Activated T-helper 17 cell treated with anti-CD3 and anti-CD28 coated beads, Interleukin-2, amount 50 U/mL, for 72 hours (primary cell): ENCODE measurements at places on chromosomes 2 and 18.

DNA sequence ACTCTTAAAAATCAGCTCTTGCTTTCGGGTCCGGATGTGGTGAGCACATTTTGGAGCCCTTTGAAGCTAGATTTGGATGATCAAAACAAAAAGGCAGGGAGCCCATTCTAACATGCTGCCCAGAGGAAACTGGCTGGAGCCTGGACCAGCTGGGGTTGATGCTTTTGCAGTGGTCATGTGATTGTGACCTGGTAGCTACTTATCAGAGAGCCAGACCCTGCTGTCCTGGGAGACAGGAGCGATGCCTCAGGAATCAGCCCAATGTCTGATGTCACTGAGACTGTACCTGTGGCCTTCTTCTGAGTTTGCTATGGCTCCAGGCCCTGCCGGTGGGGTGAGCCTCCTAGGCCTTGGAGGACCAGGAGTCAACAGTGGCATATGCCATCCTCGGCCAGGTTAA, 18.7 kb upstream of the SCLY start:
- no peaks in the 10 kb centered on the region for H3K27me3 ChIP-seq
- H3K4me1 ChIP-seq, result peaks cover 4% of the 10 kb centered on the region
- no peak for ATAC-seq
- H3K4me3 ChIP-seq, result no peak overlapping the region

- ATAC-seq, result no peak
- H3K4me3 ChIP-seq, result no peak overlapping the region
- no peaks in the 10 kb centered on the region for H3K4me1 ChIP-seq
- H3K27ac ChIP-seq, result no peak overlapping the region
- H3K36me3 ChIP-seq, result no peaks in the 10 kb centered on the region
These were observed 277.7 kb upstream of the MAP2 start for GRCh38 chr2:209145941-209146681.

DNA sequence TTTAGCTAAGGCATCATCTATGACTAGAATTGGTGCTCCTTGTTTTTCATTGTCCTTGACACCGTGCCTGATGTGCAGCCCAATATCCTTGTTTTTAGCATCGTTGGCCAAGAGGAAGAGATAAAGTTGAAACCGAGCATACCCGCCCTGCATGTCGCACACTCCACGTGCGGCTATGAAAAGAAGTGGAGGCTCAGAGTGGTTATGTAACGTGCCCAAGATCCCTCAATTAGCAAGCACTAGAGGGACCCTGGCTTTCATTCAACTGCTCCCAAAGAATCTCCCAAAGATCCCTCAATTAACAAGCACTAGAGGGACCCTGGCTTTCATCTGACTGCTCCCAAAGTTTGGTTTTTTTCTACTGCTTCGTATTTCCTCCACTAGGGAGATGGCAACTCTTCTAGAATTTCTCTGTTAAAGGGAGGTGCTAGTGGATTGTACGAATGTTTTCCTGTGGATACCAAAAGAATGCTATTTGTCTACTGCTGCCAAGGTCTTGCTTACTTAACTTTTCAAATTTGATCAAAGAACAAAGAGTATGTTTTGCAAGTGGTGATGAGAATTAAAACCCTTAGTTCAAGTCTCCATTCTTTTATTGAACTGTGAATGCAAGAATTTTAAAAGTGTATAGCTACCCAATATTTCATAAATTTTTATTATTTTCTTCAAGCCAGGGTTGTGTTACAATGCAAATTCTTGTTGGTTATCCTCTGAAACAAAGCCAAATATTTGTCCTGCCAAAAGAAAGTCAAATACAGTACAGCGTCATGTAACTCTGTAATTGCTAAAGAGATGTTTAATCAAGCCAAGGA, 92.1 kb downstream of the AOX1 start:
- no peak overlapping the region for H3K4me3 ChIP-seq
- H3K27me3 ChIP-seq, result peaks cover 6% of the 10 kb centered on the region
- H3K27ac ChIP-seq, result no peak overlapping the region
- ATAC-seq, result no peak

GRCh38 chr2:14676371-14676770, 43.9 kb downstream of the LRATD1 start:
- H3K4me1 ChIP-seq, result no peaks in the 10 kb centered on the region
- H3K27me3 ChIP-seq, result no peaks in the 10 kb centered on the region
- no peaks in the 10 kb centered on the region for H3K36me3 ChIP-seq
- no peak overlapping the region for H3K27ac ChIP-seq
- ATAC-seq, result no peak

DNA sequence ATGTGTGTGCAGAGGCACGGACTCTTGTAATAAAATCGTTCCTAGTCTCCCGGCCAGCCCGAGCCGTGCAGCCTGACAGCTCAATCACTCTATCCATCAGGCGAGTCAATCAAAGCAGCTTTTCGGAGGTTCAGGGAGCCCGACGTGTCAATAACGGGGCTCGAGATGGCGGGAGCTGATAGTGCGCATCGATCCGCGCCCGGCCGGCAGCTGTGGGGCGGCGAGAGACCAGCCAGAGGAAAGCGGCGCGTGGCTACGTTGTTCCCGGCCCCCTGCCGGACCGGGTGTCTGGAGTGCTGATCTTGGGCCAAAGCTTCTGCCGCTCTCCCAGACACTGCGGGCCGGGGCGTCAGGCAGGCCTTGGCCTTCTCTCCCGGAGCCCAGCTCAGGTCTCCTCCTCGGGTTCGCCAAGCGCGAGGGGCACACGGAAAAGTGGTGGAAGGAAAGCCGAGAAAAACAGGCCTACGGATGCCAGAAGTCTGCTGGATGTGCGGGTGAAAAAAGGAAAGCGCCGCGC, 2.4 kb downstream of the EN1 start:
- H3K4me1 ChIP-seq, result peaks cover 4% of the 10 kb centered on the region
- ATAC-seq, result no peak
- H3K27ac ChIP-seq, result no peak overlapping the region
- H3K36me3 ChIP-seq, result peaks cover 22% of the 10 kb centered on the region

DNA sequence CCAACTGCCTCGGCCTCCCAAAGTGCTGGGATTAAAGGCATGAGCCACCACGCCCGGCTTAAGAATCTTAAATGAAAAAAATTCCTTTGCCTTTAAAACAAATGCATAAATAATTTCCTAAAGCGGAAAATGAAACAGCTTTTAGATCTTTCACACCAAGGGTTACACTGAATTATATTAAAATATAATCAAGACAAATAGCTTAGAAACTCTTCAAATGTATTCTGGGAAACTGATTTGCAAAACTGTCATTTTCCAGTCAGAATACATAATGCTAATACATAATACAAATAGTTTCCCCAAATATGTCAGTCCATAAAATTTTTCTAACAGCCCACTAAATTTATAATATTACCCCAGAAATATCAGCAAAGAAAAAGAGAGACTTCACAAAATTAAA, 68.3 kb upstream of the PGAP1 start:
- H3K27me3 ChIP-seq, result no peaks in the 10 kb centered on the region
- H3K4me1 ChIP-seq, result peaks cover 17% of the 10 kb centered on the region
- peaks cover 99% of the 10 kb centered on the region for H3K36me3 ChIP-seq
- ATAC-seq, result no peak
- H3K27ac ChIP-seq, result peak overlapping the region; percentile 50
- H3K4me3 ChIP-seq, result no peak overlapping the region

DNA sequence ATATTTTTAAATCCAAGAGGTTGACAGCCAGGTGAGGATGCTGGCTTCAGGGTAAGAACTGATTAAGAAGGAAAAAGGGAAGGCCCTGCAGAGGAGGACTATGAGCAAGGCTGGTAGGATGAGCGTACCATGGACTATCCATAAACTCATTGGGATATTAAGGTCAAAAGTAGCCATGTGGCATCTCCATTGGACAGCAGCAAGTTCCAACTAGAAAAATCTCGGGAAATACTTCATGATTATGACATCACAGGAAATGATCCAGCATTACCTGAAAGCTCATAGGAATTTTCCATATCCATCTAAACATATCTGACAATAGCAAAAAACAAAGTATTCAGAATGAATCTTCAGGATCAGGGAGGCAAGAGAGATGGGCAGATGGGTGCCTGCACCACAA, 34.2 kb downstream of the TGFA start:
- H3K27ac ChIP-seq, result no peak overlapping the region
- no peaks in the 10 kb centered on the region for H3K36me3 ChIP-seq
- no peak for ATAC-seq
- no peak overlapping the region for H3K4me3 ChIP-seq
- H3K27me3 ChIP-seq, result no peaks in the 10 kb centered on the region

GRCh38 chr2:146262606-146263005, 1582.2 kb upstream of the ACVR2A start:
- H3K4me1 ChIP-seq, result no peaks in the 10 kb centered on the region
- H3K27me3 ChIP-seq, result no peaks in the 10 kb centered on the region
- no peaks in the 10 kb centered on the region for H3K36me3 ChIP-seq
- no peak for ATAC-seq

DNA sequence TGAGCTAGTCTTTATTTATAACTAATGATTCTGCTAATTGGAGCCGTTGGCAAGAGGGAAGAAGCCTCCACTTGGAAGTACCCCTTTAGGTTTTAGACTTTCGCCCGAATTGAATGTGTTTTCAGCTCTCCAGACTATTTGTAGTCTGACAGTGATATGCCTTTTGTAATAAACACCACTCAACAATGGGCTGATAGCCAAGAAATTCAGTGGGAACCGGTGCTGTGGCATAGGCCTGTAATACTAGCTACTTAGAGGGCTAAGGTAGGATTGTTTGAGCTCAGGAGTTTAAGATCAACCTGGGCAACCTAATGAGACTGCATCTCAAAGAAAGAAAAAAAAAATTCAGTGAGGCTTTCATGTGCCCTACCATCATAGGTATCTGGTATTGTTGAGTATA, 13.6 kb upstream of the ZSCAN30 start:
- H3K4me1 ChIP-seq, result no peaks in the 10 kb centered on the region
- H3K27ac ChIP-seq, result no peak overlapping the region
- no peak for ATAC-seq
- peaks cover 94% of the 10 kb centered on the region for H3K36me3 ChIP-seq
- H3K27me3 ChIP-seq, result no peaks in the 10 kb centered on the region

- no peaks in the 10 kb centered on the region for H3K36me3 ChIP-seq
- no peak overlapping the region for H3K4me3 ChIP-seq
- H3K27me3 ChIP-seq, result peaks cover 13% of the 10 kb centered on the region
- H3K4me1 ChIP-seq, result peaks cover 6% of the 10 kb centered on the region
- no peak for ATAC-seq
These were observed 81.3 kb upstream of the SETBP1 start for GRCh38 chr18:44599412-44599811.

DNA sequence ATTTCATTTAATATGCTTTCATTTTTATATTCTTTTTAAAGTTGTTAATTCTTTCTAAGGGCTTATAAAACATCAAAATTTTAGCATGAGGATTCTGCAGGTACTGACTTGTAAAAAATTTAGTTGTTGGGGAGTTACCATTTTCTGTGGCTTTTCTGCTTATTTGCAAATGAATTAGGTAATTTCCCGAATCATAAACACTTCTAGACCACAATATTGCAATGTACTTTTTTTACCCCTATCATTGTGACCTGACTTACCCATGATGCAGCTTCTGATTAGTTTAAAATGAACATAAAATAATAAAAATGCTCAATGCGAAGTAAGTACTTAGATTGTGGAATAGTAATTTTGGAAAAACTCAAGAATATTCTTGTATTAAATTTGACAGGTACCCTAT, 11.4 kb downstream of the ARL6IP6 start:
- H3K27me3 ChIP-seq, result no peaks in the 10 kb centered on the region
- ATAC-seq, result no peak
- no peaks in the 10 kb centered on the region for H3K36me3 ChIP-seq
- H3K4me1 ChIP-seq, result peaks cover 19% of the 10 kb centered on the region

DNA sequence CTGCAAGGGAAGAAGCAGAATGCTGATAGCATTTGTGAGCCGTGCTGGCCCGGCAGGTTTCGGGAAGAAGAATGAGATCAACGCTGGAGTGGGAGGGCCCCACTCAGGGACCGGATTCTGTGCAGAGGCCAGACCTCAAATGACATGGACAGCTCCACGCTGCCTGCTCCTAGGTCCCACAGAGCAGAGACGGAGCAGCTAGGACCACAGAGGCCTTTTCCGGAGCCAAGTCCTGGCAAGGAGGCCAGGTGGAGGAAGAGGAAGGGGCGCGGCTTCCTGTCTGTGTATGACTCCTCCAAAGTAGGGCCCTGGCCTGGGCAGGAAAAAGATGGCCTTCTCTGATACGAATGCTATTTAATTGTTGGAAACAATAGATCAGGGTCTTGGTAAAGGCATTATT, 139.9 kb downstream of the LRRC30 start:
- no peaks in the 10 kb centered on the region for H3K36me3 ChIP-seq
- no peaks in the 10 kb centered on the region for H3K4me1 ChIP-seq
- ATAC-seq, result no peak
- no peak overlapping the region for H3K4me3 ChIP-seq
- no peaks in the 10 kb centered on the region for H3K27me3 ChIP-seq
- no peak overlapping the region for H3K27ac ChIP-seq

DNA sequence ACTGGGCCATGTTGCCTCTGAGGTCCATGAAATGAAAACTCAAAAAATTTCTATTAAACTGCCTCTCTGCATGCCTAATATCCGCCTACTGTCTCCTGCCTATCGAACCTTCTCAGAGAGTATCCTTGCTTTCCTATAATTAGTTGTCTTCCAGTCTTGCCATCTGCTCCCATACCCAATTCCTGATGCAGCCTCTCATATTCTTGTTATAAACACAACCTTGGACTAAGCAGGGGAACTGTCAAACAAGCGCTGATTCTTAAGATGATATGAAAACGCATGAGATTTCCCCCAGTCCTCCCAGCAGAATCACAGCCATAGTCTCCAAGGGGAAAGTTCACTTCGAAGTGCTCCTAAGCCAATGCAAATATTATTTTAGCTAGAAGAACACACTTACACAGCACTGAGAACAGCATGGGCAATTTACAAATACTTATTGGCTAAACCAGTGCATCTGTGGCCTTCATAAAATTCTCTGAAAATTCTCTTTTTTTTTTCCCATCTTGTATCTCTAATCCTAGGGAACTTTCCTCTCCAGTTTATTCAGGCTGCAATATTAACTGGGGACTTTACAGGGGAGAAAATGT, 471.6 kb downstream of the MBD2 start:
- ATAC-seq, result no peak
- no peak overlapping the region for H3K27ac ChIP-seq
- H3K27me3 ChIP-seq, result no peaks in the 10 kb centered on the region

DNA sequence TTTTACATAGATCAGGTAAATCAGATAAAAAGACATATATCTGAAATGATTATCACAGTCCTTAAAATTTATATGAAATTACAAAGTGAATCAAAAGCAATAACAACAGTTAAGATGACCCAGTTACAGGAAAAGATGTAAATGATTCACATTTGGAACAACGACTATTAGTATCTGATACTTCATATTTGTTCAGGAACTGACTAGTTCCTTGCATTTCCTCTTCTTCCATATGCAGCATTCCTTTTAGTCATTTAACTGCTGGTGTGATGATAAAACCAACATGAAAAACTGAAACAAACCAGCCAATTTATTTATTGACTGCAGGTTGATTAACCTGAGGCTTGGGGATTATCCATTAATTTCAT, 75.2 kb downstream of the RBMS1 start:
- H3K4me1 ChIP-seq, result peaks cover 33% of the 10 kb centered on the region
- H3K4me3 ChIP-seq, result peak overlapping the region; percentile 72
- H3K27me3 ChIP-seq, result no peaks in the 10 kb centered on the region
- H3K36me3 ChIP-seq, result peaks cover 11% of the 10 kb centered on the region
- H3K27ac ChIP-seq, result peak overlapping the region; percentile 91
- no peak for ATAC-seq
